ENCODE measurements at places on chromosomes 7 and 10.

DNA sequence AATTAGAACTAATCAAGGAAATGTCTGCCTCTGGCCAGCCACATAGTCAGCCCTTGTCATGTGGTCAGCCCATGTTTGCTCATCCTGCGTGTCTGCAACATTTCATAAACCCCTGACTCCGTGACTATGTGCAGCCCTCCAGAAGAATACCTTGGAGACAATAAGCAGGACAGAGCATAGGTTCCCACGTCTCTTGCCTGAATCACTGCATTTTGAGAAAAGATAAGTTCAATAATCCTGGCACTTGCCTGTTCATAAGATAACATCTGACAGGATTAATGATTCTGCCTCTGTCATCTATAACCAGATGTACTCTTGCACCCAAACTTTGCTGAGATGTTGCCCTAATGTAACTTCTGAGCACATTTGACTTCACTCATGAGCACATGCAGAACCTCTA, 78.4 kb downstream of the AKR1D1 start:
- DNase-seq = no peak

- DNase-seq = no peak
Measured at GRCh38 chr10:94427166-94427565, 24.8 kb downstream of the TBC1D12 start.

GRCh38 chr10:22414146-22414545, 68.8 kb downstream of the SPAG6 start:
- DNase-seq = no peak

DNA sequence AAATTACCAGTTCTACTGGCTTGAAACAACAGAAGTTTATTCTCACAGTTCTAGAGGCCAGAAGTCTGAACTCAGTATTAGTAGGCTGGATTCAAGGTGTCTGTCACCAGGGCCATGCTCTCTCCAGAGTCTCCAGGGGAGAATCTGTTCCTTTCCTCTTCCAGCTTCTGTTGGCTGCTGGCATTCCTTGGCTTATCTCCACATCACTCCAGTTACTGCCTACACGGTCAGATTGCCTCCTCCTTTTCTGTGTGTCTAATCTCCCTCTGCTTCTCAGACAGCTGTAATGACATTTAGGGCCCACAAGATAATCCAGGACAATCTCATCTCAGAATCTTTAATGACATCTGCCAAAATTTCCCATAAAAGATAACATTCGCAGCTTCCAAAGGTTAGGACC, 36.6 kb downstream of the MAPK8 start:
- DNase-seq = no peak

Data from NCI-H2081 (cell line).